ENCODE measurements at places on chromosomes 2 and 18. TPM values are rescaled to one million over a fixed set of nuclear protein-coding genes. Genes with fewer than 3 reads are reported as not detected.

- no peak overlapping the region for H3K4me3 ChIP-seq
- H3K36me3 ChIP-seq, result no peaks in the 10 kb centered on the region
- H3K27ac ChIP-seq, result no peak overlapping the region
- DNase-seq, result no peak
Measured at GRCh38 chr18:25449046-25449445, 97.1 kb upstream of the ZNF521 start.

DNA sequence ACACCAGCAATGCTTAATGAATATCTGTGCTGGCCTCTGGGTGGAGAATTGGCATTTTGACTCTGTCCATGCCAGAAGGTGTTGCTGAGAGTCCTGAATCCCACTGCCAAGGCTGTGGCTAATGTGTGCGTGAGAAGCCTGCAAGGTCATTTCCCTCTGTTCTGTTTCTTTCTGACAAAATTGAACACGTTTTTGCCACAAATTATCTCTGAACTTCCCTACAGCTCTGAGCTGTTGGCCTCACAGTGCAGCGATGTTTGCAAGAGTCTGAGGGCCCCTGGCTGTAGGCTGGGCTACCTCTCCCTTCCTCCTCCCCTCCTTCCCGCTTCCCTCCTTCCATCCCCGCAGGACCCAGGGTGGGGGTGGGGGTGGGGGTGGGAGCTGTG lies 154.1 kb upstream of the HS6ST1 start:
- peaks cover 3% of the 10 kb centered on the region for H3K27me3 ChIP-seq
- H3K4me1 ChIP-seq, result no peaks in the 10 kb centered on the region
- no peak overlapping the region for H3K27ac ChIP-seq
- no peak for DNase-seq

- no peaks in the 10 kb centered on the region for H3K27me3 ChIP-seq
- H3K4me3 ChIP-seq, result no peak overlapping the region
- no peaks in the 10 kb centered on the region for H3K36me3 ChIP-seq
- DNase-seq, result no peak
- peaks cover 9% of the 10 kb centered on the region for H3K4me1 ChIP-seq
Measured at GRCh38 chr2:46632349-46632748, 153.0 kb downstream of the TMEM247 start.

The WNT6 gene
- 0.39 TPM for polyA plus RNA-seq

The VWA3B gene
- polyA plus RNA-seq, result not detected

The GREB1 gene
- polyA plus RNA-seq, result 0.16 TPM

DNA sequence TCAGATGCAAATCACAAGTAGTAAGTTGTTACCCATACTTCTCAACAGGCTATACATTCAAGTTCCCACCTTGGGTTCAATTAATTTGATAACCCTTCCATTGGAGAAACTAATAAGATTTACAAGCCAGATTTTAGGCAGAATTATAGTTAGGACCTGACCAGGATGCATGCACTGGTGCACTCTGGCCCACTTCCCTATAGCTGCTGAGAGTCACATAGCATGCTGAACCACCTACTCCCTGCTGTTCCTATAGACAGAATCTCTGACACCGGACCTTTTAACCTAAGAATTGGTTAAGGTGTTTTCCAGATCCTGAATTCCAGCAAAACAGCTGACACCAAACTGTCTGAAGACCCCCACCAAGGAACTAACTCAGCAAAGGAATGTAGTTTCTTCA lies 26.2 kb downstream of the FAM210A start:
- H3K36me3 ChIP-seq, result no peaks in the 10 kb centered on the region
- H3K27me3 ChIP-seq, result no peaks in the 10 kb centered on the region
- DNase-seq, result no peak
- H3K4me3 ChIP-seq, result no peak overlapping the region

- peak overlapping the region; percentile 34 for H3K4me3 ChIP-seq
- H3K36me3 ChIP-seq, result no peaks in the 10 kb centered on the region
- DNase-seq, result no peak
- peaks cover 42% of the 10 kb centered on the region for H3K27me3 ChIP-seq
- peaks cover 35% of the 10 kb centered on the region for H3K4me1 ChIP-seq
Measured at GRCh38 chr2:218981390-218981880, 3.5 kb downstream of the FEV start.

DNA sequence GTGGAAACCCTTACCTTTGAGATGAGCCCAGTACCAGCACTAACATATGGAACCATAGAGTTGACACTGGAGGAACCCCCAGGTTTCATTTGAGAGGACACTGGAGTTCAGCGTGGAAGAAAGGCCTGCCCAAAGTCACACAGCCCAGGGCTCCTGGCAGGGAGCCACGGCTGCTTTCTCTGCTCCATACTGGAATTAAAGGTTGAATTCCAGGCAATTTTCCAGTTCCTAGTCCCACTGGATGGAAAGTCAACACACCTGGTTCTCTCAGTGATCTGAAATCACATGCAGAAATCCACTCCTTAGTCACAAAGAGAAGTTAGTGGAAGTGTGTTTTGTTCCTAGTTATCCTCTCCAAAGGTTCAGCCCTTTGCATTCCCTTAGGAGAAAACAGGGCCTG lies 336.1 kb upstream of the SKOR2 start:
- no peak for DNase-seq
- no peak overlapping the region for H3K27ac ChIP-seq
- no peaks in the 10 kb centered on the region for H3K4me1 ChIP-seq
- H3K36me3 ChIP-seq, result no peaks in the 10 kb centered on the region
- no peak overlapping the region for H3K4me3 ChIP-seq

GRCh38 chr2:215627771-215628170 lies 191.9 kb upstream of the FN1 start:
- no peaks in the 10 kb centered on the region for H3K4me1 ChIP-seq
- DNase-seq, result no peak
- no peak overlapping the region for H3K27ac ChIP-seq
- H3K36me3 ChIP-seq, result no peaks in the 10 kb centered on the region
- H3K27me3 ChIP-seq, result no peaks in the 10 kb centered on the region
- no peak overlapping the region for H3K4me3 ChIP-seq

The NYAP2 gene
- not detected for polyA plus RNA-seq

DNA sequence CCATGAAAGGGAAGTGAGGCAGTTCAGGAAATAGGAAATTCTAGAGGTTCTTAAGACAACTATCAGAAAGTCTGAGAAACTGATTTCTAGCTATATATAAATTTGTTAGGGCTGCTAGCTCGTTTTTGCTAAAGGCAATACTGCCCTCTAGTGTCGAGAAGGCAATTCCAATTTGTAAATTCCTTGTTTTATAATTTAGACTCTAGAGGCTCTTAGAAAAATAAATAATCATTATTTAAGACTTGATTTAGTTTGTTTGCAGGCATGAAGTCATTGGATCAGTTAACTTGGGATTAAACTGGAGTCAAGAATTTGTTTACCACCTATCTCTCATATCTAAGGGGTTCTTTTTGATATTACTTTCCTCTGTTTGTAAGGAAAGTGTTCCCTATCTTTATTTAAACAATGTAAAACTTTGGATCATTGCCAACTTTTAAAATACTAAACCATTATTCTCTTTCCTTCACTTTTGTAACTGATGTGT lies 66.2 kb downstream of the ACVR2A start:
- no peaks in the 10 kb centered on the region for H3K4me1 ChIP-seq
- H3K27ac ChIP-seq, result no peak overlapping the region
- DNase-seq, result no peak
- no peaks in the 10 kb centered on the region for H3K27me3 ChIP-seq
- H3K36me3 ChIP-seq, result no peaks in the 10 kb centered on the region
- no peak overlapping the region for H3K4me3 ChIP-seq

The CREG2 gene
- not detected for polyA plus RNA-seq

The CASP10 gene
- polyA plus RNA-seq, result 8.1 TPM

The UGT1A5 gene
- not detected for polyA plus RNA-seq

- no peak for DNase-seq
- H3K4me3 ChIP-seq, result no peak overlapping the region
- H3K27me3 ChIP-seq, result no peaks in the 10 kb centered on the region
- no peaks in the 10 kb centered on the region for H3K36me3 ChIP-seq
Measured at GRCh38 chr18:35215026-35215425, 25.8 kb upstream of the ZNF397 start.

GRCh38 chr2:15554525-15555218 lies 6.5 kb downstream of the NBAS start:
- H3K27me3 ChIP-seq, result no peaks in the 10 kb centered on the region
- no peak for DNase-seq
- H3K4me1 ChIP-seq, result peaks cover 4% of the 10 kb centered on the region

- H3K4me3 ChIP-seq, result no peak overlapping the region
- peaks cover 26% of the 10 kb centered on the region for H3K4me1 ChIP-seq
- no peaks in the 10 kb centered on the region for H3K27me3 ChIP-seq
- DNase-seq, result no peak
- peaks cover 5% of the 10 kb centered on the region for H3K36me3 ChIP-seq
- H3K27ac ChIP-seq, result no peak overlapping the region
Measured at GRCh38 chr2:96247009-96247408, 18.8 kb downstream of the TMEM127 start.

- H3K36me3 ChIP-seq, result no peaks in the 10 kb centered on the region
- no peaks in the 10 kb centered on the region for H3K4me1 ChIP-seq
- H3K4me3 ChIP-seq, result no peak overlapping the region
- no peaks in the 10 kb centered on the region for H3K27me3 ChIP-seq
- no peak for DNase-seq
Measured at GRCh38 chr2:41879235-41879916, 168.4 kb upstream of the PKDCC start.

DNA sequence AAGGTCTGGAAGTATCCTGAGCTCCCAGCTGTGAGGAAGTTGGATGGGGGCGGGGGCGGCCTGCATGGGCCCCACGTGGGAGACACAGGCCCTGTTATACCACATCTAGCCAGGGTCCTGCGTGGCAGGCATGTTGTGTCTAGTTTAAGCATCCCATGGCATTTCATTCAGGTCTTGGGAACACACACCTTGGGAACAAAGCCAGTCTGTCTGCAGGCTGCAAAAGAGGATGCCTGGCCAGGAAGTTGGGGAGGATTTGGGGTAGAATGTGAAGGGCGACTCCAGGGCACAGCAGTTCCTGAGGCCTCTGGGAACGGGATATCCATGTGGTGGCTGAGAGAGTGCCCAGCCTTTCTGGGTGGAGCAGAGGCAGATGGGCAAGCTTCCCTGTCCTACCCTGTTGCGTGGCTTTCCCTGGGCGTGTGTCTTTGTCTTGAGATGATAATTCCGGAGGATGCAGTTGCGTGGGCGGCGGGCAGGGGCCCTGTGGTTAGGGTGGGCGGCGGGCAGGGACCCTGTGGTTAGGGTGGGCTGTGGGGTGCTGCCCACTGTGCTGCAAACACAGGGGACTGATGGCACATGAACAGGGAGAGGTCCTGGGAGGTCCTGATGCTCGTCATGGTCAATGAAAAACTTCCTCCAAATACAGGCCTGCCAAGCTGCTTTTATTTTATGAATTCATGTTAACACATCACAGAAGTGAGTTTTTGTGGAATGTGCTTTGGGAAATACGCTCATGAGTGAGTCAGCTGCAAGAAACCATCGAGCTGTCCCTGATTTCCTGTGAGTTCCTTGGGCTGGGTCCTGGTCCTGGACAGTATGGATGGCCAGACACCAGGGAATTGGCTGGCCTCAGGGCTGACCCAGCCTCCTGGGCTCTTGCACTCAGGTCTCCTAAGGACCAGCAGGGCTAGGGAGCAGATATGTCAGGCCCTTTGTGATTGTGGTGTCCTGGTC lies 90.0 kb upstream of the HS6ST1 start:
- H3K4me3 ChIP-seq, result no peak overlapping the region
- no peaks in the 10 kb centered on the region for H3K4me1 ChIP-seq
- H3K36me3 ChIP-seq, result no peaks in the 10 kb centered on the region

DNA sequence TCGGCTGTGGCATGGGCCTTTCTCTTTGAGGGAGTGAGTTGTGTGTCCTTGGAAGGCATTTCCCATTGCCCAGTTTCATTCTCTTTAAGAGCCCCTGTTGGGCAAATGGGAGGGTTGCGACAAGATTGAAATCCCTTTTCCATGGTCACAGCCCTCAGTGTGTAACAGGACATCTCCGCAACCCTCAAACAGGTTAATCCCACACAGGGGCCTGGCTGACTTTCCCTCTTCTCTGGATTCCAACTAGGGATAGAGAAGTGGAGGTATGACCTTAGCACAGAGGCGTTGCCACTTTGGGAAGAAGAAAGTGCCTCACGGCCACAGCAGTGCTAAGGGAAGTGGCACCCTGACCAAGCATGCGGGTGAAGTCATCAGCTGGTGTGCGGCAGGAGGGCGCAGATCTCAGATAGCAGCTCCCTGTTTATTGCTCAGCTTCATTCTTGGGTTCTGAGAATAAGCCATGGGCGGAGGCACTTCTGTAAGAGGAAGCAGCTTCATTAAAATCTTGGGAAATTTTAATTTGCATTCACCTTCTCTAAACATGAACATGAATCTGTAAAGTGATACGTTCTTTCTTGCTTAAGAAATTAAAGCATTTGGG lies 256.5 kb downstream of the GBX2 start:
- no peak overlapping the region for H3K27ac ChIP-seq
- peaks cover 5% of the 10 kb centered on the region for H3K36me3 ChIP-seq
- H3K4me3 ChIP-seq, result no peak overlapping the region
- no peaks in the 10 kb centered on the region for H3K4me1 ChIP-seq
- DNase-seq, result no peak
- H3K27me3 ChIP-seq, result no peaks in the 10 kb centered on the region

- peaks cover under 1% of the 10 kb centered on the region for H3K4me1 ChIP-seq
- no peak overlapping the region for H3K27ac ChIP-seq
- DNase-seq, result no peak
- no peaks in the 10 kb centered on the region for H3K36me3 ChIP-seq
- no peaks in the 10 kb centered on the region for H3K27me3 ChIP-seq
- H3K4me3 ChIP-seq, result no peak overlapping the region
Measured at GRCh38 chr2:169090133-169090820, 20.9 kb downstream of the DHRS9 start.

DNA sequence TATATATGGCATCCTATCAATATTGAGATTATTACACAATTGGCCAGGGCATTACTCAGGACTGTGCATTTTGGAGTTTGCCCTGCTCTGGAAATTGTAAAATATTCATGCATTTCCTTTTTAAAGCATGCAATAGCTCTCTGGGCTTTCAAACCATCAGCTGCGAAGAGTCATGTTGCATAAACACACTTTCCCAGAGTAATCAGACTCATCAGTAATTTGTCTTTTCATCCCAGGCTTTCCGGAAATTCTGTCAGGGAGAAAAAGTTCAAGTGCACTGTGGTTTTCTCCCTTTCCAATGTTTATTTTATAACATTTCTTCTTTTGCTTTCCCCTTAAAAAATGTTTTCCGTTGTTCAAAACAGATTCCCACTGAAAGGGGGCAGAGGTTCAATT lies 38.9 kb upstream of the FHL2 start:
- no peak overlapping the region for H3K4me3 ChIP-seq
- H3K36me3 ChIP-seq, result no peaks in the 10 kb centered on the region
- no peak for DNase-seq
- no peak overlapping the region for H3K27ac ChIP-seq
- H3K4me1 ChIP-seq, result no peaks in the 10 kb centered on the region

- no peaks in the 10 kb centered on the region for H3K4me1 ChIP-seq
- no peak overlapping the region for H3K27ac ChIP-seq
- H3K4me3 ChIP-seq, result no peak overlapping the region
- no peak for DNase-seq
- H3K27me3 ChIP-seq, result no peaks in the 10 kb centered on the region
Measured at GRCh38 chr2:158732573-158733429, 62.3 kb upstream of the DAPL1 start.

The TYW5 gene
- polyA plus RNA-seq, result 4.1 TPM

DNA sequence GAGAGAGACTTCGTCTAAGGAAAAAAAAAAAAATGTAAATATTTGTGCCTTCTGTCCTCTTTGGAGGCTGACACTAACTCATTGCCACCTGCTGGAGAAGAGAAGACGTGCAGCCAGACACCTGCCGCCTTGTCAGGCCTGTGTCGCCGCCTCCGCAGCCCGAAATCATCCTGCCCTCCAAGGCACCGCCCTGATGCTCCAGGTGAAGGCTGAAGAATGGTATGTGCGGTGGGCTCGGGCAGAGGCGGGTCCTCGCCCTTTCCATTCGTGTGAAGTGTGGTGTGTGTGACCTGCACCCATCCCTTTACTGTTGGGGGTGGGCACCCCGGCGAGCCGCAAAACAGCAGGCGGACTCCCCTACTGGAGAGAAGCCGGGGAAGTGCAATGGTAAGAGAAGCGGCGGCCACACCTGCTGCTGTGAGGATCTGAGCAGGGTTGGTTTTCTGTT lies 60.4 kb downstream of the FAM161A start:
- no peaks in the 10 kb centered on the region for H3K36me3 ChIP-seq
- H3K27ac ChIP-seq, result no peak overlapping the region
- DNase-seq, result peak; percentile 66
- no peaks in the 10 kb centered on the region for H3K27me3 ChIP-seq
